Activated naive CD4-positive, alpha-beta T cell treated with anti-CD3 and anti-CD28 coated beads for 36 hours (primary cell): ENCODE measurements at places on chromosomes 6 and 20. TPM values are rescaled to one million over a fixed set of nuclear protein-coding genes. Genes with fewer than 3 reads are reported as not detected.
A peak's percentile ranks its signal among the peaks of the same experiment; 100 is the strongest.

GRCh38 chr6:8462169-8462568 lies 26.8 kb upstream of the SLC35B3 start:
- H3K4me3 ChIP-seq = no peak overlapping the region
- no peaks in the 10 kb centered on the region for H3K27me3 ChIP-seq

GRCh38 chr6:166584155-166584554 lies 2.3 kb downstream of the RAMACL start:
- H3K27ac ChIP-seq = no peak overlapping the region
- H3K27me3 ChIP-seq = no peaks in the 10 kb centered on the region
- H3K36me3 ChIP-seq = no peaks in the 10 kb centered on the region
- H3K4me1 ChIP-seq = peaks cover 13% of the 10 kb centered on the region
- no peak for DNase-seq
- no peak overlapping the region for H3K4me3 ChIP-seq

GRCh38 chr6:16244446-16244845 lies 6.1 kb downstream of the GMPR start:
- no peak overlapping the region for H3K27ac ChIP-seq
- H3K36me3 ChIP-seq = no peaks in the 10 kb centered on the region
- no peaks in the 10 kb centered on the region for H3K4me1 ChIP-seq
- peaks cover 4% of the 10 kb centered on the region for H3K27me3 ChIP-seq
- no peak for DNase-seq

- no peak overlapping the region for H3K27ac ChIP-seq
- H3K4me3 ChIP-seq = no peak overlapping the region
- no peaks in the 10 kb centered on the region for H3K36me3 ChIP-seq
- no peaks in the 10 kb centered on the region for H3K4me1 ChIP-seq
- H3K27me3 ChIP-seq = no peaks in the 10 kb centered on the region
Measured at GRCh38 chr6:87914637-87915395, 132.8 kb upstream of the SPACA1 start.

- DNase-seq = no peak
- no peak overlapping the region for H3K27ac ChIP-seq
- H3K4me3 ChIP-seq = peak overlapping the region; percentile 8
- H3K4me1 ChIP-seq = peaks cover 38% of the 10 kb centered on the region
- peaks cover 64% of the 10 kb centered on the region for H3K27me3 ChIP-seq
- no peaks in the 10 kb centered on the region for H3K36me3 ChIP-seq
Measured at GRCh38 chr6:1606780-1607515, 2.8 kb upstream of the FOXC1 start.

DNA sequence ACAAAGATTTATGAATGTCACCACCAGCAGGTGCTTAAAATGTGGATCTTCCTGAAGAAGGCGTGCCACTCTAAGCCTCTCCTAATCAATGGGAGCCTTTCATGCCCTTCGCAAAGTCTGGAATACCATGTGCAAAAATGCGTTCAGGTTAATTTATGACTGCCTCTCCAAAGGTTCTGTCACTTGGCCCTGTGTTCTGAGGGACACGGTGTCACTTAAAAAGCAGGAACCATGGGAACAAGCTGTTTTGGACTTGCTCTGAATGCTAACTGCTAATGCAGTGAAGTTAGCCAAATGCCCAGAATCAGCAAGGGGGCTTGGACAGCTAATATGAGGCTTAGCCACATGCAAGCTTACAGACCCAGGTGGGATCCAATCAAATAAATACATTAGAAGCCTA lies 250.3 kb downstream of the TSHZ2 start:
- H3K27me3 ChIP-seq = no peaks in the 10 kb centered on the region
- peaks cover 26% of the 10 kb centered on the region for H3K36me3 ChIP-seq
- no peak overlapping the region for H3K27ac ChIP-seq
- H3K4me3 ChIP-seq = no peak overlapping the region

DNA sequence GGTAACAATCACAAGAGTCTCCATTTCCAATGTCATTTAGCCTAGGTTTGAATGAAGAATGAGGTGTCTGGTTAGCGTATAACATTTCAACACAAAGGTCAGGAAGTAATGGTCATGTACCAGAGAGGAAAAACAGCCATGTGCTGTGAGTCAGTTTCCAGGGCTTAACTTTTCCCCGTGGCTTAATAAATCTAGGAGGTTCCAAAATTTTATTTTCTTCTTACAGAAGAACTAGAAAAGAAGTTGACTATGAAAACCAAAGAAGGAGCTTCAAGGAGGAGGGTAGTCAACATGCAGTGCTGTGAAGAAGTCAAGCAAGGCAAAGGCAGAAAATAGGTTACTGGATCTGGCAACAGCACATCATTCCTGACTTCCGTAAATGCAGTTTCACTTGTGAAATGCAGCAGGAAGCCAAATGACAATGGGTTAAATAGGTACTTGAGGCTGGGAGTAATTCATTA lies 8.4 kb upstream of the GABRR2 start:
- H3K4me3 ChIP-seq = no peak overlapping the region
- no peak overlapping the region for H3K27ac ChIP-seq
- H3K36me3 ChIP-seq = peaks cover 2% of the 10 kb centered on the region
- H3K27me3 ChIP-seq = no peaks in the 10 kb centered on the region

GRCh38 chr6:131997429-131998153 lies 46.4 kb upstream of the CCN2 start:
- H3K27ac ChIP-seq = no peak overlapping the region
- no peak for DNase-seq
- no peaks in the 10 kb centered on the region for H3K36me3 ChIP-seq
- H3K4me1 ChIP-seq = no peaks in the 10 kb centered on the region

DNA sequence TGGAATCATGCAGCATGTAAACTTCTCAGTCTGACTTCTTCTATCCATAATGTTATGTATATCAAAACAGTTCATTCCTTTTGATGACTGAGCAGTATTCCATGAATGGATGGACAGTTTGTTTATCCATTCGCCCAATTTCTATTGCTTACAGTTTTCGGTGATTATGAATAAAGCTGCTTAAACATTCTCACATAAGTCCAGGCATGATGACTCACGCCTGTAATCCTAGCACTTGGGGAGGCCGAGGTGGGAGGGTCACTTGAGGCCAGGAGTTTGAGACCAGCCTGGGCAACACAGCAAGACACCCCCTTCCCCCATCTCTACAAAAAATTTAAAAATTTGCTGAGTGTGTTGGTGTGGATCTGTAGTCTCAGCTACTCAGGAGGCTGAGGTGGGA lies 22.9 kb upstream of the HMGA1 start:
- H3K4me1 ChIP-seq = peaks cover 6% of the 10 kb centered on the region
- DNase-seq = no peak
- H3K27ac ChIP-seq = no peak overlapping the region
- H3K4me3 ChIP-seq = no peak overlapping the region

DNA sequence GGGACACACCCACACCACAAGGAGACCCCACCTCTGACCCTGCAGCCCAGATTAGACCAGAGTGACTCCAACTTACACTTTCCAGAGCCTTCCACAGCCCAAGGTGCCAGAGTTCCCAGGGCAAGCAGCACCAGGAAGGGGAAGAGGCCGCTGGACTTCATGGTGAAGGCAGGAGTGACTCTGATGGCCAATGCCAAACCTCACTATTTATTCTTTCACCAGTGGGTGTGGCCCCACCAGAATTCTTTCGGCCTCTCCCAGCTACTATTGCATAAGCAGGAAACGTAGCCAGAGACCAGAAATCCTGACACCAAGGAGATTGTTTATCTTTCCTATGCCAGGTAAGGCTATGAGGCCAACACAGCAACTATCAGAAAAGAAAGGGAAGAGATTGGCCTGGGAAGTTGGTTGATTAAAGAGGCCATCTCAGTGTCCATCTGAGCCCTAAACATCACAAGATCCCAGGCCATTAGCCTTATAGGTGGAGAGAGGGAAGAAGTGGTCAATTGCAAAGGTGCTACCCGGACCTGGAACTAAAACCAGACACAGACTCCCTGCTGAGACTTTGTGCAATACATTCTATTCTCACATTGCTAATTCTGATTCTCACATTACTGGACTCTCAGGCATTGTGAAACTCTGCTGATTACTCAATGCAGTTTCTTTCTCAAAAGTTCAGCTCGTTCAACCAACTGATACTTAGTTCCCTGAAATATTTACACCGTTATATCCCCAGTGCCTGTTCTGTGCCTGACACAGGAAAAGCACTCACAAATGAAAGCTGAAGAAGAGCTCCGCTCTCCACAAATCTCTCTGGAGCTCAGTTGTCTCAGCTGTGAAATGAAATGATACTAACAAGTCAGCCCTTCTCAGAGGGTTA lies at the start of gene SLPI:
SLPI (minus strand) TSS at position 182 of the 880 bp plus-strand sequence; CDS start at position 161, 21 bp downstream.
- no peak within 1 kb of the TSS for H3K4me3 ChIP-seq
- H3K4me1 ChIP-seq = no peaks in the 10 kb centered on the region
- DNase-seq = no peak
- no peaks in the 10 kb centered on the region for H3K36me3 ChIP-seq
- H3K27ac ChIP-seq = no peak within 1 kb of the TSS

DNA sequence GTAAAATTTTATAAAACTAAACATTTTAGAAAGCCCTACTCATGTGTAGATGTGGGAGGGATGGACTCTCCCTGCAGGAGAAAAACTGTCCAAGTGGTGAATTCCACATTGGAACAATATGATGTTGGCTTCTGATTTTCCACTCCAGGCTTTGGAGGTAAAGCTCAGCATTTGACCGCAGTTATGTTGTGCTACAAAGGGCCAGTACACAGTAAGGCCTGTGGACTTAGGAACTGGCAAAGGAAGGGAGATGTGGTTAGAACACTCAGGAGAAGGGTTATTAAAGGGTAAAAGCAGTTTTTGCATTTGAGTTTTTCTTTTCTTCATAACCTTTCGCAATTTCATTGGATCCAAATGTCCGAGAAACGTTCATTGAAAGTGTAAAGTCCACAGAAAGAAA lies 150.3 kb upstream of the SASH1 start:
- no peak for DNase-seq
- H3K27ac ChIP-seq = no peak overlapping the region
- H3K4me3 ChIP-seq = no peak overlapping the region
- H3K4me1 ChIP-seq = no peaks in the 10 kb centered on the region
- no peaks in the 10 kb centered on the region for H3K36me3 ChIP-seq

- H3K36me3 ChIP-seq = no peaks in the 10 kb centered on the region
- no peak overlapping the region for H3K27ac ChIP-seq
- DNase-seq = no peak
- no peak overlapping the region for H3K4me3 ChIP-seq
Measured at GRCh38 chr6:79574630-79575225, 37.5 kb upstream of the LCA5 start.

DNA sequence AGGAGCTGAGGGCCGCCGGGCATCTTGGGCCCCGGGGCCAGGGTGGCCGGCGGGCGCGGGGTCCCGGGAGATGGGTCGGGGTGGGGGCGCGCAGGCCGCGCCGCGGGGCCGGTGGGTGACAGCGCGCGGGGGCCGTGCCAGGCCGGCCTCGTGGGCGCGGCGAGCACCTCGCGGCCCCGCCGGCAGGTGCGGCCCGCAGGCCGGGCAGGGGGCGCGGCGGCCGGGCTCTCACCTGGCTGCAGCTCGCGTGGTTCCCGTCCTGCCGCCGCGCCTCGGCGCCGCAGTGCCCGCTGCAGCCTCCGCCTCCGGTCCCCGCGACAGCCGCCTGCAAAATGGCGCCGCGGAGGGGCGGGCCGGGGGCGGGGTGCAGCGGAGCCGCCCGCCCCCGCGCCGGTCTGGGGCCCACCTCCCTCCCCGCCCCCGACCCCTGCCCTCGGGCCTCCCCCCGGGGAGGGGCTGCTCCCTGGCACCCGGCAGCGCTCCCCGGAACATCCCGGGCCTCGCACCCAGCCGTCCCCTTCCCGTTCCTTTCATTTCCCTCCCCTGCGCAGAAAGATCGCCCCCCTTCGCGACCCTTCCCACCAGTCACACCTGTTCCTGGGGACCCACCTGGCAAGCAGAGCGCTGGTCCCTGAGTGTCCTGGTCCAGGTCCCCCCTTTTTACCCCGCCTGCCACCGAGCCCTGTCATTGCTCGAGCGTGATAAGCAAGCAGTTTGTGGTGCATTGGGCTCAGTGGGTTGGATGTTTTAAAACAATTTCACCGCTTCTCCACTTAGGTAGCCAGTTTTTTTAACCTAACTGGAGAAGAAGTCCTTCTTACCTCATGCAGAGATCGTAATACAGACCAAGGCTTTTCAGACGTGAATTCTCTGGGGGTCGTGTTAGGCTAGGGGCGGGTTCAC lies at the start of gene SLC23A2:
SLC23A2 (minus strand) TSS at position 337 of the 903 bp plus-strand sequence. CDS start 68,948 bp downstream, outside the sequence.
- H3K27ac ChIP-seq = peak within 1 kb of the TSS; percentile 79
- H3K4me1 ChIP-seq = peaks cover 30% of the 10 kb centered on the region
- H3K36me3 ChIP-seq = peaks cover 6% of the 10 kb centered on the region
- H3K4me3 ChIP-seq = peak within 1 kb of the TSS; percentile 87
- DNase-seq = peak; percentile 60

DNA sequence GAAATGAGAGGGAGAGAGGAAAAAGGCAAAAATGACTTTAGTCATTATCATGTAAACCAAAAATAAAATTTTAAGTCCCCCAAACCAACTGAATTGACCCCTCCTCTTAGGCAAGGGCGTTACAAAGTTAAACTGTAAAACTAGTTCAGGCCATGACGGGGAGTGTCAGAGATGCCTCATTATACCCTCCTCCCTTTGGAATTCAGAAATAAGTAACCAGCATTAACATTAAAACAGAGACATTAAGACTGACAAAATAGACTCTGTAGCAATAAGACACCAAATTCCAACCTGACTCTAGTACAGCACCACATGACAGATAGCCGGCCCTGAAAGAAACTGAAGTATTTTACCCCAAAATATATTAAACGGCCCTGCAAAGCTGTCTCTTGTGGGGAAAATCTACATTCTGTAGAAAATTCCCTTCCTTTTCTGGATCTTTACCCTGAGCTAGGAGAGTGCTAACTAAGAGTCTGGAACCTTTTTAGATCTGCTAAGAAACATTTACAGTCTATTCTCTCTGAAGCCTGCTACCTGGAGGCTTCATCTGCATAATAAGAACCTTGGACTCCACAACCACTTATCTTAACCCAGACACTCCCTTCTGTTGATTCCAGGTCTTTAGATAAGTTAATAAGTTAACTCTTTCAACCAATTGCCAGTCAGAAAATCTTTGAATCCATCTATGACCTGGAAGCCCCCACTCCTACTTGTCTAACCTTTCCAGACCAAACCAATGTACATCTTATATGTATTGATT lies 150.7 kb downstream of the PKHD1 start:
- H3K36me3 ChIP-seq = no peaks in the 10 kb centered on the region
- H3K27ac ChIP-seq = no peak overlapping the region
- no peak for DNase-seq
- no peaks in the 10 kb centered on the region for H3K27me3 ChIP-seq
- no peak overlapping the region for H3K4me3 ChIP-seq

ADGRF5 gene
- not detected for total RNA-seq

OVOL2 gene
- not detected for total RNA-seq

NR2E1 gene
- total RNA-seq = not detected
